ENCODE measurements at places on chromosomes 4 and X. TPM values are rescaled to one million over a fixed set of nuclear protein-coding genes. Genes with fewer than 3 reads are reported as not detected.

DNA sequence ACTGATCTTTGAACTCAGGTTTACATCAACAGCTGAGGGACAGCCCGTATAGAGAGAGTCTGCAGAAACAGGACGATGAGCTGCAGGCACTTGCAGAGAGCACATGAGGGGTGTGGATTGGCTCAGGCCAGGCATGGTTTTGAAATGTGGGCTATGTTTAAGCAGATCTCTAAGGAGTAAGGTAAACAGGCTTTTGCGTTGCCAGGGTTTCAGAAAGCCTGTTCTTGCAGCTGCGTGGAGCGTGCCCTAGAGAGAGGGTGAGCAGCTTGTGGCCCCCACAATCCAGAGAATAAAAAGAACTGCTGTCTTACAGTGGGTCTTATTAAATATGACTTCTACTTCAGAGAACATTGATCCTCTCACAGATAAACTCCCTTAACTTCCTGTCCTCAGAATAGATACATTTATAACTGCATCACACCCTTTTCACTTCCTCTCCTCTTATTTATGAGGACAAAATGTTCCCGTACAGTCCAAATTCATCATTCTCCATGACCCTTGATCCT lies 64.1 kb downstream of the TMA16 start:
- DNase-seq, result no peak
- H3K4me1 ChIP-seq, result no peaks in the 10 kb centered on the region
- H3K27me3 ChIP-seq, result no peaks in the 10 kb centered on the region
- no peak overlapping the region for H3K4me3 ChIP-seq
- peak overlapping the region; percentile 11 for H3K27ac ChIP-seq

DNA sequence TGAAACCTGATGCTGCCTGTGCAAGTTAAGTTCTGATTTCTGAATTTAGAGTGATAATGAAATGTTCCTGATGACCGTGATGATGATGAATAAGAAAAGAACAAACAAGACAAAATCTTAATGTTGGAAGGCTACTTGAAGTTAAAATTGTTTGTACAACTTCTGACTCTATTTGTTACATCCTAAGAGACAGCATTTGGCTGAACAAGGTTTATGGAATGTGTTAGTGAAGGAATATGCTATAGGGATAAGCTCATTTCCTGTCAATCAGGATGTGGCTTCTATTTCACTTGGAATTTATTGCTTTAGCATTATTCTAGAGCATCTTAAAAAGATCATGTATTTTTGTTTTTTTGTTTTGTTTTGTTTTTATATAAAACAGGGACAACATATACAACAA lies 267.5 kb downstream of the FAT4 start:
- H3K27me3 ChIP-seq, result no peaks in the 10 kb centered on the region
- no peaks in the 10 kb centered on the region for H3K36me3 ChIP-seq
- H3K4me3 ChIP-seq, result no peak overlapping the region
- H3K27ac ChIP-seq, result no peak overlapping the region
- DNase-seq, result no peak

GRCh38 chrX:46849933-46850332 lies 13.1 kb downstream of the RP2 start:
- no peak for DNase-seq

DNA sequence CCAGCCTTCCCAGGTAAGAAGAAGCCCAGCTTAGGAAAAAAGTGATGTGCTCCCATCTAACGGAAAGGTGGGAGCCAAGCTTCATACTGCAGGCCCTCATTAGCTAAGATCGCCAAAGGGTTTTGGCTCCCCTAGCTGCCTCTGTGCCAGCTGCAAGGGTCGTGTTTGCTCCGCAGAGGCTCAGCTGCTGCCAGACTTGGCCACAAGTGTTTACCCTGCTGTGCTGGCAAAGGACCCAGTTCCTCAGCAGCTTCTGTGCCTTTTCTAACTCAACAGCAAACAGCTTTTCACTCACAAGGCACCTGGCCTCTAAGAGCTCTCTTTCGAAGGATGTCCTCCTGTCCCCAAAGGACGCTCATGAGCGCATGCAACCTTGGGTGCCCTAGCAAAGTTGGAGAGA lies 12.2 kb upstream of the VMA21 start:
- H3K4me3 ChIP-seq, result no peak overlapping the region
- no peak overlapping the region for H3K27ac ChIP-seq
- H3K27me3 ChIP-seq, result no peaks in the 10 kb centered on the region
- no peaks in the 10 kb centered on the region for H3K4me1 ChIP-seq

GRCh38 chrX:70998411-70999027 lies 67.6 kb upstream of the SLC7A3 start:
- H3K4me3 ChIP-seq, result no peak overlapping the region
- H3K4me1 ChIP-seq, result no peaks in the 10 kb centered on the region
- H3K36me3 ChIP-seq, result no peaks in the 10 kb centered on the region
- no peak overlapping the region for H3K27ac ChIP-seq

GRCh38 chrX:129566073-129566472 lies 26.0 kb downstream of the OCRL start:
- DNase-seq, result no peak
- H3K27me3 ChIP-seq, result no peaks in the 10 kb centered on the region
- H3K4me3 ChIP-seq, result no peak overlapping the region
- no peaks in the 10 kb centered on the region for H3K36me3 ChIP-seq
- H3K27ac ChIP-seq, result no peak overlapping the region

GRCh38 chr4:106365613-106366012 lies 3.0 kb downstream of the GIMD1 start:
- no peaks in the 10 kb centered on the region for H3K36me3 ChIP-seq
- H3K4me1 ChIP-seq, result peaks cover 7% of the 10 kb centered on the region
- no peak for DNase-seq
- H3K27ac ChIP-seq, result no peak overlapping the region
- no peaks in the 10 kb centered on the region for H3K27me3 ChIP-seq

GRCh38 chr4:162683659-162684370 lies 482.9 kb downstream of the NAF1 start:
- no peak for DNase-seq
- no peak overlapping the region for H3K27ac ChIP-seq
- H3K27me3 ChIP-seq, result no peaks in the 10 kb centered on the region
- no peaks in the 10 kb centered on the region for H3K36me3 ChIP-seq

DNA sequence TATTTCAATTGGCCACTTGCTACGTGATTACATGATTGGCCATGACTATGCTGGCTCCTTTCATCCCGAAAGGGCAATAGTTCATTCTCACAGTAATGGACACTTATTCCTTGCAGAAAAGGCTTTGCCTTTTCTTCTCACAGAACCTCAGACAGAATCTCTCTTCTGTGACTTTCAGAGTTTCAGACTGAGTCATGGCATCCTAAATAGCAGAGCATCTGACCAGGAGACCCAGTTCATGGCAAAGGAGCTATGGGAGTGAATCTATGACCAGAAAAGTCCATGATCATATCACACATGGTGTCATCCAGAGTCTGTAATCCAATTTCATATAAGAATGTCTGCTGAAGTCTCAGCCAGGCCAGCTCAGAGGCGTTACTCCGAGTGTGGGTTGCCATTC lies 263.3 kb upstream of the CLNK start:
- H3K27me3 ChIP-seq, result no peaks in the 10 kb centered on the region
- no peaks in the 10 kb centered on the region for H3K36me3 ChIP-seq
- H3K4me1 ChIP-seq, result no peaks in the 10 kb centered on the region
- no peak overlapping the region for H3K27ac ChIP-seq
- DNase-seq, result no peak

- H3K36me3 ChIP-seq, result no peaks in the 10 kb centered on the region
- no peaks in the 10 kb centered on the region for H3K4me1 ChIP-seq
- H3K27me3 ChIP-seq, result no peaks in the 10 kb centered on the region
- DNase-seq, result no peak
These were observed 193.8 kb upstream of the CXorf51B start for GRCh38 chrX:146615628-146616348.

GRCh38 chr4:92714640-92715039 lies 410.9 kb downstream of the GRID2 start:
- H3K4me1 ChIP-seq, result no peaks in the 10 kb centered on the region
- no peaks in the 10 kb centered on the region for H3K36me3 ChIP-seq
- H3K27me3 ChIP-seq, result no peaks in the 10 kb centered on the region
- H3K4me3 ChIP-seq, result no peak overlapping the region

GRCh38 chrX:19956923-19957322 lies 33.9 kb downstream of the BCLAF3 start:
- no peaks in the 10 kb centered on the region for H3K4me1 ChIP-seq
- H3K4me3 ChIP-seq, result no peak overlapping the region
- peaks cover 17% of the 10 kb centered on the region for H3K36me3 ChIP-seq
- DNase-seq, result no peak
- H3K27ac ChIP-seq, result no peak overlapping the region
- no peaks in the 10 kb centered on the region for H3K27me3 ChIP-seq

GRCh38 chrX:47166126-47166525 lies 21.1 kb downstream of the RBM10 start:
- no peak overlapping the region for H3K4me3 ChIP-seq
- H3K27ac ChIP-seq, result no peak overlapping the region
- H3K36me3 ChIP-seq, result peaks cover 8% of the 10 kb centered on the region
- DNase-seq, result no peak
- no peaks in the 10 kb centered on the region for H3K4me1 ChIP-seq
- peaks cover 3% of the 10 kb centered on the region for H3K27me3 ChIP-seq

GRCh38 chr4:73761856-73762255 lies 21.5 kb downstream of the CXCL8 start:
- no peaks in the 10 kb centered on the region for H3K27me3 ChIP-seq
- no peak overlapping the region for H3K27ac ChIP-seq
- no peaks in the 10 kb centered on the region for H3K36me3 ChIP-seq

DNA sequence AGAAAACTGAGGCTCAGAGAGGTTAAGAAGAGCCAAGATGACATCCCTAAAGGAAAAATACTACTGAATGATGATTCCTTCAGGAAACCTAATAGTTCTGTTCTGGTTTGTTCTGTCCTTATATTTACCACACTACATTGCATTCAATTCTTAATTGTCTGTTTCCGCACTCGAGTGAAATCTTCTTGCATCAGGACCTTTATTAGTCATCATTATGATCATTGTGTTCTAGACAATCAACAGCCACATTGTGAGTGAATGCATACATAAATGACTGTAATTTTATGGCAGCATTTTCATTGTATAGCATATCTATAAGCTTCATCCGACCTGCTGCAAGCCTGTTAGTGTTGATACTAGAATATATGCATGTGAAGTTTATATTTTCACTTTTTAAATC lies 156.7 kb upstream of the FAM241A start:
- no peak overlapping the region for H3K4me3 ChIP-seq
- H3K36me3 ChIP-seq, result no peaks in the 10 kb centered on the region
- no peak for DNase-seq
- H3K4me1 ChIP-seq, result peaks cover 43% of the 10 kb centered on the region
- no peak overlapping the region for H3K27ac ChIP-seq

The MAGEB2 gene
- total RNA-seq, result not detected

The IGFBP7 gene
- total RNA-seq, result 135 TPM

The HS3ST1 gene
- 4.8 TPM for total RNA-seq

The NHSL2 gene
- total RNA-seq, result 7.1 TPM

The RHOXF2B gene
- not detected for total RNA-seq

The GLA gene
- 32.8 TPM for total RNA-seq

The SPON2 gene
- total RNA-seq, result 53.4 TPM

The FGFBP2 gene
- not detected for total RNA-seq

The AVPR2 gene
- total RNA-seq, result 0.19 TPM

The FAM199X gene
- 16.6 TPM for total RNA-seq

The ANXA10 gene
- 0.18 TPM for total RNA-seq

The HGFAC gene
- total RNA-seq, result 0.38 TPM

The MTMR8 gene
- total RNA-seq, result 2.1 TPM
